CD4-positive, alpha-beta memory T cell (primary cell): ENCODE measurements at places on chromosomes 6 and 20. TPM values are rescaled to one million over a fixed set of nuclear protein-coding genes. Genes with fewer than 3 reads are reported as not detected.

DEFB113 gene
- polyA plus RNA-seq, result not detected

TGM2 gene
- 0.09 TPM for polyA plus RNA-seq

DNA sequence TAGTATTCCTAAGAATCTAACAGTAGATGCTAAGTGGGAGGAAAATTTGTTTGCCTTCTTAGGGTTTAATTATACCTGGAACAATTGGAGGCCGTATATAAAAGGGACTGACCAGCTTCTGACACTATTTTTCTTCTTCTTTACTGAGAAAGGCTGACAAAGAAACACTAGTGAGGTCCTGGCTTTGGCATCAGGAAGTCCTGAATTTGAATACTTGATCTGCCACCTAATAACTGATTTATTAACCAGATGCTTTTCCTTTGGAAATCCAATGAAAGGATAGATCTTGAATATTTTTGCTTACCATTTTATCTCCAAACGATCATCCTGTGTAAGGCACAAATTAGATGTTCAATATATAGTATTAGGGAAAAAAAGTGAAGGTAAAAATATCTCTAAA lies 382.5 kb downstream of the CENPW start:
- DNase-seq, result no peak
- H3K27me3 ChIP-seq, result no peaks in the 10 kb centered on the region
- H3K27ac ChIP-seq, result no peak overlapping the region
- no peak overlapping the region for H3K4me3 ChIP-seq
- H3K36me3 ChIP-seq, result no peaks in the 10 kb centered on the region

DNA sequence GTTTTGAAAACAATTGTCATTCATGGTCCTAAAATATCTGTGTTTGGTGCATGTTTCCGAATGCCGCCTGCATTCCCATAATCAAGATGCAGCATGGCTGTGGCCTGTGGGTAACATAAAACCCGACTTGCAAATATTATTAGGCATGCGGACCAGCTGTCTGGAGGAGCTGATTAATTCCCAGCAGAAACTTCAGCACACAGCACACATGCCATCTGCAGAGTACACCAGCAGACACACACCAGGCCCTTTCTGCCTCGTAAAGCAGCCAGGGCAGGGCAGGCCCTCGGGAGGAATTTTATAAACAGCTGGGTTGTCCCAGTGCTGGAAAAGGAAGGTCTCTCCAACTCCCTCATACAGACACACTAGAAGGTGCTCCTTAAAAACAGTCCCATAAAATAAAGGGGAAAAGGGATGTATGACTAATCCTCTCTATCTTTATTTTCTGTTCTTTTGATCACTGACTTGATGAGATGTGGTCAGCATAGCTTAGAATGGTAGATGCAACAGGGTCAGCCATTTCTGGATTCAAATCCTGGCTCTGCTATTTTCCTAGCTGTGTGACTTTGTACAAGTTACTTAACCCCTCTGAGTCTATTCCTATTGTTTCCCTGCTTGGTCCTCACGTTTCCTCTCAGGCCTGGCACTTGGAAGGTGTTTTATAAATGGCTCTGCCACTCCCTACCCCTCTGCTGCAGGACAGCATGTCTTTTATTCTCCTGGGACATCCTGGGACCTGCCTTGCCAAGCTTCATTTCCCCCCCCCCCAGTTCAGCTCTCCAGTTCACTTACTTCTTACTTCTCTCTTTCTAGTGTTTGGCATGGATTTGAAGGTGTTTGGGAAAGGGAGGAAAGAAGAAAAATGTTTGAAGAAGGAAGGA lies 85.9 kb upstream of the TRAF3IP2 start:
- H3K36me3 ChIP-seq, result peaks cover 87% of the 10 kb centered on the region
- no peak overlapping the region for H3K27ac ChIP-seq
- H3K4me1 ChIP-seq, result peaks cover 53% of the 10 kb centered on the region
- H3K27me3 ChIP-seq, result no peaks in the 10 kb centered on the region
- DNase-seq, result no peak

- H3K27ac ChIP-seq, result peak overlapping the region; percentile 16
- H3K4me1 ChIP-seq, result peaks cover 70% of the 10 kb centered on the region
- H3K4me3 ChIP-seq, result no peak overlapping the region
- no peak for DNase-seq
- no peaks in the 10 kb centered on the region for H3K36me3 ChIP-seq
Observed at GRCh38 chr6:130514712-130515111, 148.9 kb downstream of the TMEM200A start.

DNA sequence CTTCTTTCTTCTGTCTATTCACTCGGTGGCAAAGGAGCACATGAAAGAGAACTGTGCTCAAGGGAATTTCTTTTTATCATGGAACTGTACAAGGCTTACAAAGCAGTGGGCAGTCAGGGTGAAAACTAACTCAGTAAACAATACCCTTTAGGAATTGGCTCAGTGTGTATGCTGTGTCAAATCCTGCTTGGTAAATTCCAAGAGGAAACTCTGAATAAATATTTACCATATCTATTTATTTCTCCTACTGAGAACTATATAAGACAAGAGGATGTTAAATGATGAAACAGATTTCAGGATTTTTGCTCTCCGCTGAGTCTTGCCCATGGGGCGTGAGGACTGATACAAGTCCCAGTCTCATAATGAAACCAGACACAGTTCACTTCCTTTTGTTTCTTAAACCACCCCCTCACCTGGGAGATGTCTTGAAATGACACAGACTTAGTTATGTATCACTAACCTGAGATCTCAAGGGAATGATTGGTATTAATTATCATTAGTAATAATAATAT lies 188.8 kb downstream of the BACH2 start:
- H3K4me3 ChIP-seq, result no peak overlapping the region
- DNase-seq, result no peak
- no peak overlapping the region for H3K27ac ChIP-seq
- H3K4me1 ChIP-seq, result peaks cover 78% of the 10 kb centered on the region
- no peaks in the 10 kb centered on the region for H3K27me3 ChIP-seq

- H3K27ac ChIP-seq, result no peak overlapping the region
- no peaks in the 10 kb centered on the region for H3K27me3 ChIP-seq
- no peaks in the 10 kb centered on the region for H3K4me1 ChIP-seq
Observed at GRCh38 chr6:68238097-68238601, 396.9 kb upstream of the ADGRB3 start.

GRCh38 chr6:39929733-39930461 lies 4.4 kb downstream of the MOCS1 start:
- H3K27ac ChIP-seq, result no peak overlapping the region
- H3K36me3 ChIP-seq, result no peaks in the 10 kb centered on the region
- no peaks in the 10 kb centered on the region for H3K27me3 ChIP-seq

TAP2 gene
- polyA plus RNA-seq, result 11.0 TPM
